Panc1 (cell line): ENCODE measurements at places on chromosomes 6 and 20.

DNA sequence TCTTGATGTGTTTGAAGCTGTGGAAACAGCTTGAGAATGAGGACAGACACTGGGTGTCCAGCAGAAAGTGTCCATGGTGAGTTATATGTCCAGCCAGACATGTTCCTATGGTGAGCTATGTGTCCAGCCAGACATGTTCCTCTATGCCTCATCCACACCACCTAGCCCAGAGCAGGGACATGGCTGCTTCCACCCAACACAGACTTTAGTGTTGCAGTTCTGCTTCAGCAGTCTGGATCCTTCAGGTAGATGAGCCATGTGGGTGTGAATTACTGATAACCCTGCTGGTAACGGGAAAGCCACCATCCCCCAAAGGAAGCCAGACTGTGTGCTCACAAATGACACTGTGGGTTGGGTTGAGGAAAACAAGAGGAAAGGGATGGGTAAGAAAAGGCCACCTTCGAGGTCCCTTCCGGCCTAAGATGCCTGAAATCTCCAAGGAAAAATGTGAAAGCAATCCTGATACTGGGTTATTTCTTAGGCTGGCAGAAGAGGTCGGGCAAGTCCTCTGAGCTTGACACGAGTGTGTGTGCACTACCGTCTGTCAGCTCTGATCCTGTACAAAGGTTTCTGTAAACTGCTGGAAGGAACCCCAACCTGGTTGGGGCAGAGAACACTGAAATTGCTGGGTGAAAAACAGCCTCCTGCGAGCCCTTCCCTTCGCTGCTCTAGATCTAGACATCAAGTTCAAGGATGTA is 77.8 kb downstream of the NINL start:
- DNase-seq: no peak

DNA sequence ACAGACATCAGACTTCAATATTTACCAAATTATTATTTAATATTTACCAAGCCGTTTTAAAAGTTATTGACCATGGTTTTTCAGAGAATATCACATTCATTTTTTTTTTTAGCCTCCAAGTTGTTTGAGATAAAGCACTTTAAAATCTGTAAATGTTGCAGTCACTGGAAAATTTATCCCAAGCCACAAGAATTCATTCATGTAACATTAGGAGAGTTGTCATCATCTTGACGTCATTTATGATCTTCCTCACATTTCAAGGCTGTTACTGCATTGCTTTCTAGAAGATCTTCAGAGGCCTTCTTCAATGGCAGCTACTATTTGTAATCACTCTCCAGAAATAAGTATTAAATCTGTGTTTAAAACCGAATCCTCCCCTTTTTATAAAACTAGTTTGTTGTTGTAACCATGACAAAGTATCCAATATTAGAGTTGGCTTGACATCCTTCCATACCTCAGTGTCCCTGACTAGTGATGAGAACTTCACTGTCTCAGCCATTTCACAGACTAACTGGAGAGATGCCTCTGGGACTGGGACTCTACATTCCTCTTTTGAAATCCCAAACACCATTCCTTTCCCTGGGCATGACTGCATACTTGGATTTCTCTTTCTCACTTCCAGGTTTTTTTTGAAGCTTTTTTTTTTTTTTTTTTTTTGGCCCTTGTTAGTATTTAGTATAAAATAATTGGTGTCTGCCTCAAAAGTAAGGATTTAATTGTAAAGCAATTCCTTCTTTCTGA is 100.1 kb downstream of the ZFAND3 start:
- DNase-seq: no peak

- DNase-seq: no peak
These were observed 75.1 kb downstream of the SEL1L2 start for GRCh38 chr20:13915284-13915683.

GRCh38 chr6:98971303-98971702 is 23.6 kb upstream of the FBXL4 start:
- DNase-seq: no peak

- DNase-seq: no peak
These were observed 48.1 kb downstream of the CTCFL start for GRCh38 chr20:57476641-57477461.

DNA sequence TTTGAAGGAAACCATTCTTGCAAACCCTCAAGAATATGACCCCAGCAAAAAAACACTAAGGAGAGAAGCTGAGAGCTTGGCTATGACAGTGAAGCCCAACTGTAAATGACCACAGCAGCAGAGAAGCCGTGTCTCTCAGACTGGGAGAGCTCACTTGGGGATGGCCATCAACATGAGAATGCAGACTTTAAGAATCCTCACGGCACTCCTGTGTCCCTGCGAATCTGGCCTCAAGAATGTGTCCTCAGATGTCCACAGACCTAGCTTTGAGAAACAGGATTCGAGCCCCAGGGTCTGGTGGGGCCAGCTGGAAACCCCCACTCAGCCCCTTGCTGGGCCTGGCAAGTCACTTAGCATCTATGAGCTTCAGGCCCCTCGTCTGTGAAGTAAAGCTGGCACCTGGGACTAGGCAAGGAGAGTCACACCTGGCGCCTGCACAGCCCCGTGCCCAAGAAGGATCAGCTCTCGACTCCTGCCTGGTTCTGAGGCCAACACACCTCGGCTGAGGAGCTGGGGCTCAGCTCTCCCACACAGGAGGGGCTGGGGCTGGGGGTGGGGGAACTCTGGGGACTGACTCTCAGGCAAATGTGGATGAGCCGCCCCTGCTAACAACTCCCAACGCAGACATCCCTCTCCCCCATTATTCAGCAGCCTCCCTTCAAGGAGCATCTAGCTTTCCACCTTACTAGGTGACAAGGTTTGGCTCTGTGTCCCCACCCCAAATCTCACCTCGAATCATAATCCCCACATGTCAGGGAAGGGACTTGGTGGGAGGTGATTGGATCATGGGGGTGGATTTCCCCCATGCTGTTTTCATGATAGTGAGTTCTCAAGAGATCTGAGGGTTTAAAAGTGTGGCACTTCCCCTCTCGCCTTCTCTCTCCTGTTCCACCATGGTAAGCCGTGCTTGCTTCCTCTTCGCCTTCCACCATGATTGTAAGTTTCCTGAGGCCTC is 97.7 kb downstream of the GRM4 start:
- DNase-seq: no peak

GRCh38 chr20:17648791-17649730 is 33.0 kb downstream of the RRBP1 start:
- no peak for DNase-seq

GRCh38 chr20:50634191-50634590 is 57.2 kb downstream of the RIPOR3 start:
- no peak for DNase-seq

DNA sequence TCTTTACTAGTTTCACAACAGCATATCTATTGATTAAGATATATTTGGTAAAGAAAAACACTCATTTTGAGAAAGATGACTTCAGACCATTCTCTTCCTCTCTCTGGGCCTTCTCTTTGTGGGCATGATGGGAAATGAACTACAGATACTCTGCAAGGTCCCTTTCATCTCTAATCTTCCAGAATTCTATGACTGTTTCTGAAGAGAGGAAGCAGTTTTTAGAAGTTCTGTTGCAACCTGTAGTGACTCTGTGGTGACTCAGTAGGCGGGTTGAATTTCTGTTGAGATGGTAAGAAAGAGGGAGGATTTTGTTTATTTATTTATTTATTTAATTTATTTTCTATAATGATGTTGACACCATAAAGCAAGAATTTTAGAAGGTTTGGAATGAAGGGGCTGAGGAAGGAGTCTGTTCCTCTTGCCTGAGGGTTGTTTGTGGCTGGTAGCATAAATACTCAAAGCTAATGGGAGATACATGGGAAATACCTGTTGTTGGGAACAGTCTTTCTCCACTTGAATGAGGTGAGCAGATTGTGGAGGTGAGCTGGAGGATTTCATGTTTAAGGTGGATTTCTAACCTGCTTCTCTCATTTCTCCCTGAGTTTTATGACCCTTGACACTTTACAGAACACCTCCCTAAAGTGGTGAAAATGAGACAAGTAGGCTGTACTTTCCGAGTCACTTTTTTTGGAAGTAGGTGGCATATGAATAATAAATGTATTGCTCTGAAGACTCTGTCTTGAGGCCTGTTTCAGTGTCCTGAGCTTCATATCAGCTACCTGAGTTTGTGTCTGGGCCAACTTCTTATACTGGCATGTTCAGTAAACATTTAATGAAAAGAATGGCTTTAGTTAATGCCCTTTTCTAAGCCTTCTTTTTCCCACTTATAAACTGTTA is 15.0 kb downstream of the ACSS2 start:
- DNase-seq: peak; percentile 70

GRCh38 chr20:9632265-9632664 is 117.9 kb downstream of the LAMP5 start:
- no peak for DNase-seq

DNA sequence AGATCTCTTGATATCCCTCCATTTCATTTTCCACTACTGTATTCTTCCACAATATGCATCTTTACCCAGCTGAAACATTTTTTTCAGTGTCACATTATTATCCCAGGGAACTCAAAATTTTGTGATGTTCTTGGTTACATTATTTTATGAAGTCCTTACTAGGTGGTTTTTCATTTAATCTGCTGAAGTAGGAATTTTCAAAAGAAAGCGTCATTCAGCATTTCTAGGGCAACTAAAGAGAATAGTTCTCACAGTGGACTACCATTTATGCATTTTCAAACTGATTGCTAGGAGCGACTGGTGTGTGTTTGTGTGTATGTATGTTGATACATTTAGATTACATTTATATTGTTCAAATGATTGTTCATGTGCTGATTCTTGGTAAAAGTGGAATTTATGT is 2.4 kb upstream of the TMEM30A start:
- DNase-seq: no peak

- no peak for DNase-seq
These were observed 248.7 kb upstream of the JAG1 start for GRCh38 chr20:10922506-10922905.

DNA sequence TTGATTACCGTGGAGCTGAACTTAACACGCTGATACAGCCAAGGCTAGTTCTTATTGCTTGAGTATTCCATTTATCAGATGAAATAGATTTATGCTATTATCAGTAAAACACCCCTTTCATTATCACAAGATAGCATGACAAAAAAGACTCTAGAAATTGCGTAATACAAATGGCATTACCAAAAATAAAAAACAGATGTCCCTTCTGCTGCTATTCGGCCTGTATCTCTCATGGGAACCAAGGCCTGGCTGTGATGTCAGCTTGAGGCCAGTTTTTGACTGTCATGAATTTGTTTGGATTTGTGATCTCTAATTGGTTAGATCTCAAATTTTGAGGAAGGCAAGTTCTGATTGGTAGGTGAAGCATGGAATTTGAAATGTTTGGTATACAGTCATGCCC is 25.2 kb downstream of the MEI4 start:
- DNase-seq: no peak

DNA sequence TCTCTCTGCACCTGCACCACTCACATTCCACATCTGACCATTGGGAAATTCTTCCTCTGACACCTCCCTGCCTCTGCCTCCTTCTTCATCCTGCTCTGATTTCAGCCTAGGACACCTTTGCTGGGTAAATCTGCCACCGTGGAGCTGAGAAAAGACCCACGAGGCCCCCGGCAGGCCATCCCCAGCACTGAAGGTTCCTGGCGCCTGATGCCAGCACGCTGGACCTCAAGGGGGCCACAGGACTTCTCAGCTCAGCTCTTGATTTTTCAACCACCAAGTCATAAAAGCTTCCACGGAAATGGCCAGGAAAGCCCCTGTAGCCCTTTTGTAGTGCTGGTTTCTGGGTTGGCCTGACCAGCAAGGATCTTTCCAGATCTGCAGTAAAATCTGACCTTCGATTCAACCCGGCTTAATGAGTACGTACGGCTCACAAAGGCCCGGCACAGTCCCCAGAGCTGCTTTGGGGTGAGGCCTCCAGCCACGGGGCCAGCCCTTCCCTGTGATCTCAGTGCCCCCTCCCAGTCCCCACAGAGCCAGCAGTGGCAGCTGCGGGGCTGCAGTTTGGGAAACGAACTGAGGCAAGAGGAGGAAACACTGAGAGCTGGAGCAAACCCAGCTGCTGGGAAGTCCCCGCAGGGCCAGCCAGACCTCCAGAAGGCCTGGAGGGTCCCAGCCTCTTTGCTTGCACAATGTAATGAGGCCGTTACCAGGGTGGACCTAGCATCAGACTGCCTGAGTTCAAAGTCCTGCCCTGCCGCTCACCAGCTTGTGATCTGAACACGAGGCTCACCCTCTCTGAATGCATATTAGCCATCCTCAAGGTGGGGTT is 157.5 kb downstream of the BMP7 start:
- no peak for DNase-seq

GRCh38 chr6:52801188-52801841 is 2.3 kb downstream of the GSTA1 start:
- no peak for DNase-seq

DNA sequence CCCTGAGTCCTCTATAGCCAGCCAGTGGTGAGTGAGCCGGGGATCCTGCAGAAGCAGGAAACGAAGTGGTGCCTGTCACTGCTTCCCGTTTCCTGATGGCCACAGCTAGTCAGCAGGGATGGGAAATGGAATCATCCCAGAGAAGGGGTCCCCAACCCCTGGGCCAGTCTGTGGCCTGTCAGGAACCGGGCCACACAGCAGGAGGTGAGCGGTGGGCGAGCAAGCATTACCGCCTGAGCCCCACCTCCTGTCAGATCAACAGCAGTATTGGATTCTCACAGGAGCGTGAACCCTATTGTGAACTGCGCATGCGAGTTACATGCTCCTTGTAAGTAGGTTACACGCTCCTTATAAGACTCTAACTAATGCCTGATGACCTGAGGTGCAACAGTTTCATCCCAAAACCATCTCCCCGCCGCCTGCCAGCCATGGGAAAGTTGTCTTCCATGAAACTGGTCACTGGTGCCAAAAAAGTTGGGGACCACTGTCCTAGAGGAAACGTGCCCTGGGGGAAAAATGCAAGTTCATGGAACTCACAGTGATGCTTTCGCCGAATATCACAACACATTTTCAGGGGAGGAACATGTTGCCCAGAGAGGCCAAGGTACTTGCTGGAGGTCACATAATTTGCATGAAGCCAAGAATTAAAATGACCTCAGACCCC is 113.8 kb downstream of the JPH2 start:
- DNase-seq: no peak

DNA sequence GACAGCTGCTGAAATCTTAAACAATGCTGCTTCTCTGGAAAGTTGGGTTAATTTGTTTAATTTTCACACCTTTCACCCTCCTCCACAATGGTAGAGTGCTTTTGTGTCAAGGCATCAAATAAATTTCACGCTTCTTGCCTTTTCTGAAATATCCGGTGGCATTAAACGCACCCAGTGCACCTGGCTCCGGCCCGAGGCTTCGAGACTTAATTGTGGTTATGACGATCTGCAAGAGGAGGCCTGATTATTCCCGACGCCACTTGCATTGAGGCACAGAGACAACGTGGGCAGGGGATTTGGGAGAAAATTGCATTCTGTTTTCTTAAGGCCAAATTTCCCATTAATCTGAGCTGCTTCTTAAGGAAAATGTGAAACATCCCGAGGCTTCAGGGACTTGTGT is 152.2 kb downstream of the CDH4 start:
- DNase-seq: no peak

DNA sequence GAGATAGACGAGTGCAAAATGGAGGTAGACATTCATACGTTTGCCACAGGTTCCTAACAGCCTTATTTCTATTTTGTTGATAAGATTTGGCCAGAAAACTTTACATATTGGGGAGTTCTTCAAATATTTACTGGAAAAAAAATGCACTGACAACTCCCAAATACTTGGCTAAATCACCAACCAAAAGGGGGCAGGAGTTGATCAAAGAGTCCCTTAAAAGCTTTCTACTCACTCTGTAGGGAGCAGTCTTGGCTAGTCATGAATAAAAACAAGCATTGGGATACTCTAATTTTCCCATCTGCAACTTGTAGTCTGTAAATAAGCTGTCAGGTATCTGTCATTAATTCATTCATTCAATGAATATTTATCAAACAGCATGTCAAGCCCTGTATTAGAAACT is 18.4 kb downstream of the TENT5A start:
- no peak for DNase-seq
